ENCODE measurements at places on chromosomes 13 and 19.

DNA sequence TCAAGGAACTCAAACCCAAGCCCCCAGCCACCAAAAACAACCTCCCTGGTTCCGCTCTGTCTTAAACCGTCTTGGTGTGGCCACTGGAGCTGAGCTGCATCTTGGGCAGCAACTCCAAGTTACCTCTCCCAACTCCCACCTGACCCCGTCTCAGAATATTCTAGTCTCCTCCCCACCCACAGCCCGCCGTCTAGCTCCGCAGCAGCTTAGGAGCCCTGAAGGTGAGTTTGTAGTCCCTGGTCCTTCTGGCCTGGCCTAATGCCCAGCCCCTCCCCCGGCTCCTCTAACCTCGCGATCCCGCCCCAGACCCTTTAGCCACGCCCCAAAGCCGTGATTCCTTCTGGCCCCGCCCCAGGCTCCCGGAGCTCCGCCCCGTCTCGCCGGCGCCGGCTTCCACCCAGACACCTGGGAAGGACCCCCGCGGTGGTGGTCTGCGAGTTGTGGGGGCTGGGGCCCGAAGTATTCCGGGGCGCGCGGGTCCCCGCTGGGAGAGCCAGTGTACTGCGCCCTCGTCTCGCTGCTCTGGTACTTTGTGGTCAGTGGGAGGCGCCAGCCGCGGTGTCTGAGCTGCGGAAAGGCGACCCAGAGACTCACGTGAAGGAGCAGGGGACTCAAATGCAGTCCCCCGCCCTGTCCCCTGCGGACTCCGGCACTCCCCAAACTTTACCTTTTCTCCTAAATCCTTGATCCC, 2.5 kb upstream of the LHB start:
- H3K4me3 ChIP-seq: peak overlapping the region; percentile 51
- no peaks in the 10 kb centered on the region for H3K36me3 ChIP-seq
- DNase-seq: no peak
- peak overlapping the region; percentile 72 for H3K27ac ChIP-seq

DNA sequence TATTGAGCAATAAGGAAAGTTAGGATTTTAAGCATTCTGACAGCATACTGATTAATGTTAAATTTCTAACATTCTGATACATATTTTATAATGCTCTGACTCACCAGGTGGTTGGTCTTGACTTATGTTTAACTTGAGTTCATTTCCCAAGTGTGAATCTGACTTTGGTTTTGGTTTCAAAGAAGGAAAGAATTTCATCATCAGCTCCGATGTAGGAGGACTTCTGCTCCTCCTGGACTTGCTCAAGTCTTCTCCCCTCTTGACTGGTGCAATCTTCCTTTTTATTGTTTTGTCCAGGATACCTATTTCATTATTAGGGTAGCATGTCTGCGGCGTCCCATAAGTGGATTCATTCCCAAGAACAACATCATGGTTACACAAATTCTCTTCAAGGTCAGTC, 141.3 kb downstream of the RNF17 start:
- no peak for DNase-seq
- no peaks in the 10 kb centered on the region for H3K27me3 ChIP-seq
- no peak overlapping the region for H3K4me3 ChIP-seq

GRCh38 chr19:17648097-17648660, 40.0 kb downstream of the UNC13A start:
- no peaks in the 10 kb centered on the region for H3K4me1 ChIP-seq
- H3K27me3 ChIP-seq: no peaks in the 10 kb centered on the region
- H3K27ac ChIP-seq: no peak overlapping the region
- H3K36me3 ChIP-seq: no peaks in the 10 kb centered on the region
- H3K4me3 ChIP-seq: no peak overlapping the region
- no peak for DNase-seq

DNA sequence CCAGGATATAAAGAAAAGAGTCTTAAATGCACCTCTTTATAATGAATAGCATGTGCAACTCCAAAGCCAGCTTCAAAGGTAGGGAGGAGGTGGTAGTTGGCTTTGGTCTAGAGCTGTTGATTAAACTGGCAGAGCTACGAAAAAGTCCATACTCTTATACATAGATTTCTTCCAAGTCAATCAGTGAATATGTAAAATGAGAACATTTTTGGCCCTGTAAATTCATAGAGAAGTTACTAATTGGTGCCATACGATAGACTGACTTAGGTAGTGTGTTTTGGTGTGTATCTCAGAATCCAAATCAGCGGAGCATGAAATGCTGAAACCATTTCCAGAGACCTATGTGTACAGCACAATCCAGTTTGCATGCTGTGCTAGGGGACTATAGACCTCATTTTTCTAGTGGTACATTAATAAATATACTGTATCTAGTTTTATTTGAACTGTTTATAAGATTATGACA, 17.1 kb upstream of the DPY19L3 start:
- H3K27me3 ChIP-seq: no peaks in the 10 kb centered on the region
- H3K36me3 ChIP-seq: peaks cover 7% of the 10 kb centered on the region
- no peak overlapping the region for H3K4me3 ChIP-seq
- no peaks in the 10 kb centered on the region for H3K4me1 ChIP-seq

DNA sequence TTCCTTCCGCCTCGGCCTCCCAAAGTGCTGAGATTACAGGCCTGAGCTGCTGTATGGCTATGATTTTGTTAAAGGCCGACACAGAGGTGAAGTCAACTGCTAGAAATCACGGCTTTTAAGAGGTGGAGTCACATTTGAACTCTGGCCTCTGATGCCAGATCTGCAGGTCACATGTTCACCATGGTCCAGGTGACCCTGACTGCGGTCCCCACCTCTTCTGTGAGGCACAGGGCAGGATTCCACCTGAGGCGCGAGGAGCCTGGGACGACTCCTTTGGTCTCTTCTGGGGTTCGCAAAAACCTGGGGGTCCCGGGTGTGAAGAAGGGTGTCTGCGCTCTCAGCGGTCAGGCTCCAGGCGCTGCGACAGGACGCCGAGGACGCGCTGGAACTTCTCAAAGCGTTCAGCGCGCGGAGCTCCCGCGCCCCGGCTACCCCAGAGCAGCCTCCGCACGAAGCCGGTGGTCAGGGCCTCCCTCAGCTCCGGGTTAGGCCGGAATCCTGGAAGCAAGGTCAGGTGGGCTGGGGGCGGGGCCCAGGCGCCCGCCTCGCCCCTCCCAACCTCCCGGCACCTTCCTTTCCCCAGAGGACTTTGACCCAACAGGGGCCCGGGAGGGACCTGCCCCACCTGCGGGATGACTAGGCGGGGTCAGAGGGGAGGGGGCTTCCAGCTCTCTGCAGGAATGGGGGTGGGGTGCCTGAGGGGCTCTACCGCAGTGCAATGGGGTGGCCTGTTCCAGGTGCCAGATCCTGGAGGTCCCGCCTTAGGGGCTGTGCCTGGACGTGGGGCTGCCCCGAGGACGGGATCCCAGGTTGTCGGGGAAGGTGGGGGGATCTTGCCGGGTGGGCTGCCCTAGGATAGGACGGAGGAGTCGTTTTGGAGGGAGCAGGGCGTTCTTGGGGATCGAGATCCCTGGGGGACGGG, 13.0 kb downstream of the TRIP10 start:
- peak overlapping the region; percentile 73 for H3K27ac ChIP-seq
- H3K4me3 ChIP-seq: peak overlapping the region; percentile 42
- DNase-seq: no peak
- peaks cover 2% of the 10 kb centered on the region for H3K4me1 ChIP-seq
- peaks cover 5% of the 10 kb centered on the region for H3K36me3 ChIP-seq
- no peaks in the 10 kb centered on the region for H3K27me3 ChIP-seq

DNA sequence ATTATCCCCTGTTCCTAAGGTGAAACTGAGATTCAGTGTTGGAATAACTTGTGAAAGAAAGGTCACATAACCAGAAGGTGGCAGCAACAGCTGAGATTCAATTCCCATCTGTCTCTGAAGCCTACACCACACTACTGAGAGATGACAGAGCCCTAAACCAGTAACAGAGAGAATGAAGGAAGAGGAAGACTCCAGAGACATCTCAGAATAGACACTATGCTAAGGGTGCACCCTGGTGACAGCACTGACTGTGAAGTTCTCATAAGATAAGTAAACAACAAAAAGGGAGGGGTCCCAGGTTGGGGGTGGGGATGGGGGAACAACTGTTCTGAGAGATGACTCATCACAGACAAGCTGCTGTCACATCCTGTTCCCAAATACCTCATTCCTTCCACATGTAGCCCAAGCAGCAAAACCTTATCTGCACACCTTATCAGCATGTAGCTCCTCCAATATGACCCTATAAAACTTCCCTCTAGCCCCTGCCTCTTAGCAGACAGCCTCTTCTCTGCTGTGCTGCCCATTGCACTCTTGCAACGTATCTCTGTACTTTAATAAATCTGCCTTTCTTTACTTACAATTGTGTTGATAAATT, 46.5 kb downstream of the UTP14C start:
- no peaks in the 10 kb centered on the region for H3K4me1 ChIP-seq
- no peak overlapping the region for H3K4me3 ChIP-seq
- no peaks in the 10 kb centered on the region for H3K36me3 ChIP-seq
- DNase-seq: no peak
- no peak overlapping the region for H3K27ac ChIP-seq

GRCh38 chr13:74151859-74152258, 17.7 kb upstream of the KLF12 start:
- no peaks in the 10 kb centered on the region for H3K27me3 ChIP-seq
- no peak overlapping the region for H3K4me3 ChIP-seq
- no peaks in the 10 kb centered on the region for H3K36me3 ChIP-seq
- H3K27ac ChIP-seq: no peak overlapping the region

- H3K36me3 ChIP-seq: peaks cover 25% of the 10 kb centered on the region
- H3K4me3 ChIP-seq: peak overlapping the region; percentile 94
- no peaks in the 10 kb centered on the region for H3K27me3 ChIP-seq
- peaks cover 53% of the 10 kb centered on the region for H3K4me1 ChIP-seq
Measured at GRCh38 chr19:55676889-55677505, 2.0 kb downstream of the EPN1 start.

DNA sequence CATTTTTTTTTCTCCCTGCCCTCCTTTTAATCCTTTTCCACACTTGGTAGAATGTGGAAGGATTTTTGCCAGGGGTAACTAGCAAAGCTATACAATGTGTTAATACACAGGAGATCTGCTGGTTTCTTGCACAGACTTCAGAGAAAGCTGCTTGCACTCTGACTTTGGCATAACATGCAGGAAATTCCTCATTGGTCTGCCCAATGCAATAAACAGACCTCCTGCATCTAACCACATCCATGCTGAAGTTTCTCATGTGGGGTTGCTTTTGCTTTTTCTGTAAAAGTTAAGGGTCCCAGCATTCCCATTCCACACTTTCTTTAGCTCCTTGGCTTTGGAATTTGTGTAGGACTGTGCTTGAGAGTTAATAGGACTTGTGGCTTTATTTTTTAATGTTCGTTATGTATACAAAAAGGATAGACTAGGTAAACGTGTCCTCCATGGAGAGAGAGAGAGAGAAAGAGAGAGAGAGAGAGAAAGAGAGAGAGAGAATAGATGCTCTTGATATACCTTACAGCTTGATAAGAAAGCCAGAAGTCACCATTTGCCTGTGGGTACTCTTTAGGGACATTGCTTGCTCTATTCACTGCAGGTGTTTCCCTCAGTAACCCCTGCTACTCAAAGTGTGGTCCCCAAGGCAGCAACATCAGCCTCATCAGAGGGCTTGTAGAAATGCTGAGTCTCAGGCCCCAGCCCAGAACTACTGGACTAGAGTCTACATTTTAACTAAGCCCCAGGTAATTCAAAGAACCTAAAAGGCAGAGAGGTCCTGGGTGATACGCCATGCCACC, 170.5 kb downstream of the SHISA2 start:
- H3K27ac ChIP-seq: no peak overlapping the region
- no peak overlapping the region for H3K4me3 ChIP-seq
- H3K27me3 ChIP-seq: no peaks in the 10 kb centered on the region
- no peaks in the 10 kb centered on the region for H3K36me3 ChIP-seq
- no peaks in the 10 kb centered on the region for H3K4me1 ChIP-seq

GRCh38 chr13:21009036-21009435, 52.4 kb downstream of the LATS2 start:
- no peaks in the 10 kb centered on the region for H3K27me3 ChIP-seq
- H3K4me1 ChIP-seq: peaks cover 11% of the 10 kb centered on the region
- H3K36me3 ChIP-seq: no peaks in the 10 kb centered on the region
